ENCODE measurements at places on chromosomes 6 and 20.

- DNase-seq, result no peak
Measured at GRCh38 chr6:122050242-122050755, 349.2 kb upstream of the HSF2 start.

GRCh38 chr6:128574402-128574801 lies 54.0 kb upstream of the PTPRK start:
- no peak for DNase-seq

- DNase-seq, result no peak
Measured at GRCh38 chr6:24332317-24332716, 25.5 kb downstream of the DCDC2 start.

GRCh38 chr6:154923199-154923869 lies 71.8 kb upstream of the TIAM2 start:
- no peak for DNase-seq

DNA sequence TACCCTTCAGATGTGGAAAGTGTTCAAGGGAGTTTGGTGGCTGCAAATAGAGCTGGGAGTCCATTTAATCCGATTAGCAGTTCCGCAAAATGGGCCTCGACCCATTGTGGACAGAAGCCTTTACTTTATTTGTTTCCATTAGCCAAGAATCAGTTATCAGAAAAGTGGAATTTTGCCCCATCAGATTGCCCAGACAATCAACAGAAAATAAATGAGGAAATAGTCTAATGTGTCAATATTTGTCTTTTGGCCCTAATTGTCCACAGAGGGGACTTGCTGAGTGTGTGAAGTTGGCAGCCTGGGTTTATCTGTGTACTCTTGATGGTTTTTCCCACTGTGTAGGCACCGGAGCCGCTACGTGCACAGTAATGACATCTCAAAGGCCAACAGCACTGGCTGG lies 134.3 kb downstream of the LINC00237 start:
- DNase-seq, result no peak

DNA sequence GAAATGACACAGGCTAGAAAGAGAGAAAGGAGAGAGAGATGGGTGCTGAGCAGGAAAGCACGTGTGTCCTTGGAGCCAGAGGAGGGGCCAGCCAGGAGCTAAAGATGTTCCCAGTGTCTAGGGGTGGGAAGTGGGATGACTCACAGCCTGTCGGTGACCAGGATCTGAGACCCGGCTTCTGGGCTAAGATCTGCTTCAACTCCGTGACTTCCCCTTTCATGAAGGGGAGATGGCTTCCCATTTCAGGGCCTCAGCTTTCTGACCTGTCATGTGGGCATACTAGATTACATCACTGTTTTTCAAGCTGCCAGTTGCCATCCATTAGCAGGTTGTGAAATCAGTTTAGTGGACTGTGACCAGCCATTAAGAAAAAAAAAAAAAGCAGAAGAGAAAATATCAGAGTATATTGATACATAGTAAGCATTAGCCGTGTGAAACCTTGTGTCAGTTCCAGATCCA lies 5.4 kb downstream of the TGM3 start:
- no peak for DNase-seq

GRCh38 chr6:35044145-35044745 lies 96.9 kb downstream of the TCP11 start:
- DNase-seq, result no peak

DNA sequence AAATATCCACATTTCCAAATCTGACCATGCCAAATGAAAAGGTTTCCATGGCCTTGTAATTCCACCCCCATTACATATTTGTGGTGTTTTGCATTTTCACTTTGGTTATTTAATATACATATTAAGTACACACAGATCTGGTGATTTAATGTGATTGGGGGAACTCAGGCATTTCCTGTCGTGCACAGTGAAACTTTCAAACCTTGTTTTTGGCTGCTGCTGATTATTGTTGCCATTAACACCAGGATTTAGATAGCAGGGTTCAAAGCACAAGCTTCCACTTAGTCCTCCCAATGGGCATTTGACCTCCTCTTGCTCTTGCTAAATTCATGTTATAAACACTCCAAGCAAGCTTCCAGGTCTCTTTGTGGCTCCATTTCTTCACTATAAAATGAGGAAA lies 166.5 kb downstream of the SOBP start:
- no peak for DNase-seq

GRCh38 chr20:22496817-22497216 lies 87.6 kb downstream of the FOXA2 start:
- DNase-seq, result no peak

DNA sequence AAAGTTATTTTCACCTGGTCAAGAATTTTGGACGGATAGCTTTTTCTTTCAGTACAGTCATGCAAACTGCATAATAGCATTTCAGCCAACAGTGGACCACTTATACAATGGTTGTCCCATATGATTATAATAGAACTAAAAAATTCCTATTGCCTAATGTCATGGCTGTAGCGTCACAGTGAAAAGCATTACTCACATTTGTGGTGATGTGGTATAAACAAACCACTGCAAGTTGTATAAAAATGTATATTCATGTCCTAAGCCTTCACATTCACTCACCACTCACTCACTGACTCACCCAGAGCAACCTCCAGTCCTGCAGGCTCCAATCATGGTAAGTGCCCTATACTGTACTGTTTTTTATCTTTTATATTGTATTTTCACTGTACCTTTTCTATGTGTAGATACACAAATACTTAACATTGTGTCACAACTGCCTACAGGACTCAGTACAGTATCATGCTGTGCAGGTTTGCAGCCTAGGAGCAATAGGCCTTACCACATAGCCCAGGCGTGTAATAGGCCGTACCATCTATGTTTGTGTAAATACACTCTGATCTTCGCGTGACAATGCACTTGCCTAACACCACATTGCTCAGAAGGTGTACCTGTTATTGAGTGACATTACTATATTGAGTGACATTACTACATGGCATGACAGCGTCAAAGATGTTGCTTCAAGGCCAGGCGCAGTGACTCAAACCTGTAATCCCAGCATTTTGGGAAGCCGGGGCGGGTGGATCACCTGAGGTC lies 17.9 kb downstream of the ABHD12 start:
- peak; percentile 77 for DNase-seq

GRCh38 chr6:158819213-158819976 lies at the start of gene EZR:
TSS of gene EZR (minus strand) at chr6:158819368. CDS start at chr6:158818093, 1,275 bp downstream.
- DNase-seq, result no peak

- DNase-seq, result no peak
Measured at GRCh38 chr20:55086421-55086820, 611.0 kb downstream of the DOK5 start.

GRCh38 chr6:142885182-142885867 lies 59.7 kb downstream of the HIVEP2 start:
- peak; percentile 96 for DNase-seq

GRCh38 chr6:134309983-134310605 lies 7.8 kb downstream of the SGK1 start:
- no peak for DNase-seq

- DNase-seq, result no peak
Measured at GRCh38 chr6:3162565-3163247, 5.4 kb upstream of the TUBB2A start.

DNA sequence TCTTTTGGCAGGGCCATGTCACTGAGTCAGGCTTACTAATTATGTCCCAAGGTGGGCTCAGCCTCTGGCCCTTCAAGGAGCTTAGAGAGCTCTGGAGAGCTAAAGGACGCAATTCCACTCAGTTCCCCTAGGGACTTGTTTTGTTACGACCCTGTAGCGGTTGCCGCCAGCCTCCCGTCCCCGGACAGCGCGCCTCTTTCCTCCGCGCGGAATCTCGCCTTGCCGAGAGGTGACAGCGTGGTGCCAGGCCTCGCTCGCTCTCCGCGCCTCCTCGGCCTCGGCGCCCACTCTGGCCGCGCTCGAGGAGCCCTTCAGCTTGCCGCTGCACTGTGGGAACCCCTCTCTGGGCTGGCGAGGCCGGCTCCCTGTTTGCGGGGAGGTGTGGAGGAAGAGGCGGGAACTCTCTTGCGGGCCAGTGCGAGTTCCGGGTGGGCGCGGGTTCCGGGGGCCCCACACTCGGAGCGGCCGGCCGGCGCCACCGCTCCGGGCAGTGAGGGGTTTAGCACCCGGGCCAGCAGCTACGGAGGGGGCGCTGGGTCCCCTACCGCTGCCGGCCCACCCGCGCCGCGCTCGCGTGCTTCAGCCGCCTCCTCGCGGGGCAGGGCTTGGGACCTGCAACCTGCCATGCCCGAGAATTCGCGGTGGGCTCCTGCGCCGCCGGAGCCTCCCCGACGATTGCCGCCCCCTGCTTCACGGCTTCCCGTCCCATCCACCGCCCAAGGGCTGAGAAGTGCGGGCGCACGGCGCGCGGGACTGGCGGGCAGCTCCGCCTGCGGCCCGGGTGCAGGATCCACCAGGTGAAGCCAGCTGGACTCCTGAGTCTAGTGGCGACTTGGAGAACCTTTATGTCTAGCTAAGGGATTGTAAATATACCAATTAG lies 9.9 kb upstream of the ZNF311 start:
- DNase-seq, result no peak

DNA sequence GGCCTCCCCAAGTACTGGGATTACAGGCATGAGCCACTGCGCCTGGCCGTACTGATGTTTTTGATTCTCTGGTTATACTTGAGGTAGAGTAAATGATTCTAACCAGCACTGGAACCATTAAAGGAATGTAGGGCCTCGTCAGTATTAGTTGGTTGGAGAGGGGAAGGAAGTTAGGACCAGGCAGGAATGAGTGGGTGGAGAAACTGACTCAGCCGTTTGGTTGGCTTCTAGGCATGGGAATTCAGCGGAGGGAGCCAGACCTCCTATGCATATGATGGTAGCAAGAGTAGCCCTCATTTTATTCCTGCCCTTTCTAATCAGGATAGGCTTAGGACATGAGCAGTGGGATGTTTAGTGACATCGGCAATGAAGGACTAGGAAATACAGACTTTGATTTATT lies 19.0 kb upstream of the SERINC3 start:
- peak; percentile 32 for DNase-seq

- DNase-seq, result no peak
Measured at GRCh38 chr6:90062667-90063066, 168.4 kb downstream of the GJA10 start.

DNA sequence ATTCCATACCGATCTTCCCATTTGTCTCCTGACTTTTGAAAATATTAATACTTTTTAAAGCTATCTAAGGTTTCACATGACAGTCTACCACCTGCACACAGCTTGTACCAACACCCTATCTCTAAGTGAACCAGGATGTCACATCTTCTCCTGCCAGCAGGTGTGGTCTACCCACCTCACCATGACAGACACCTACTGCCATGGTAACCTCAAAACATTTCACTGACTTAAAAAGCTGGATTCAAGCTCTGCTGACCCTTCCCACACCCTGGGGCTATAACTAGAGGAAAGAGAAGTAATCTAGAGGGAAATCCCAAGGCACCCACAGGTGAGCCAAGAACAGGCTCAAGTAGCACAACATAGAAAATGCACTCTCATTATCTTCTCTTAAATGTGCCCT lies 1.2 kb downstream of the SLC17A3 start:
- DNase-seq, result no peak

DNA sequence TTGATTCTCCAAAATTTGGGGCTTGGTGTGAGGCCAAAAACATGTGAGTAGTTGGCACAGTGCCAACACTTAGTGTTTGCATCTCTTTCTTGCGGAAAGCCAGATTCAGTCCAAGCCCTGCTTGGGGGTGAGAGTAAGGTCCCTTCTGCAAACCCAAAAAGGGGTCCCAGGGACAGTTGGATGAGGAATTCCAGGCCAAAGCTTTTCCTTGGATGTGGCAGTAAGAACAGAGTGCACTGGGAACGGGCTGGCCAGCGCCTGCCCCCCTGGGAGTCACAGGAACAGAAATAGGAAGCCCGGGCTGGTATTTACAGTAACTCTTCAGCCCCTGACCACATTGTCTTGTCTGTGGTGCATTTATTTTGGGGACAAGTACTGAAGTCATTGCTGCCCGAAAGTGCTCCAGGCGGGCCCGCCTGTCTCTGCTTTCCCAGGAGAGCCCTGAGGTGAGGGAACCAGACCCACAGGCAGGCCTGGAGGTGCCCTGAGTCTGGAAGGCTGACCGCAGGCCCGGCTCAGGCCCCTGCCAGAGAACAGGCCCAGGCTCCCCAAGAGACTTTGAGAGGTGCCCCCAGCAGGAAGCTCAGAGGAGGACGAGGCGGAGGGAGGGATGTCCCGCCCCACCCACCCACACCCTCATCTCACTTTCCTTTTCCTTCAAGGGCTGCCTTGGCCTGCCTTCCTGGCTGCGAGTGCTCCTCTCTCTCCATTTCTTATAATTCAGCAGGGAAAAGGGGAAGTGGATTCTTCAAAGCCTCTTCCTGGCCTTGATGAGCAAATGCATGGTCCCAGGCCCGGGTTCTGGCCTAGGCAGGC lies 218.4 kb downstream of the MAFB start:
- DNase-seq, result no peak

GRCh38 chr6:12886961-12887775 lies 170.6 kb downstream of the PHACTR1 start:
- DNase-seq, result no peak

DNA sequence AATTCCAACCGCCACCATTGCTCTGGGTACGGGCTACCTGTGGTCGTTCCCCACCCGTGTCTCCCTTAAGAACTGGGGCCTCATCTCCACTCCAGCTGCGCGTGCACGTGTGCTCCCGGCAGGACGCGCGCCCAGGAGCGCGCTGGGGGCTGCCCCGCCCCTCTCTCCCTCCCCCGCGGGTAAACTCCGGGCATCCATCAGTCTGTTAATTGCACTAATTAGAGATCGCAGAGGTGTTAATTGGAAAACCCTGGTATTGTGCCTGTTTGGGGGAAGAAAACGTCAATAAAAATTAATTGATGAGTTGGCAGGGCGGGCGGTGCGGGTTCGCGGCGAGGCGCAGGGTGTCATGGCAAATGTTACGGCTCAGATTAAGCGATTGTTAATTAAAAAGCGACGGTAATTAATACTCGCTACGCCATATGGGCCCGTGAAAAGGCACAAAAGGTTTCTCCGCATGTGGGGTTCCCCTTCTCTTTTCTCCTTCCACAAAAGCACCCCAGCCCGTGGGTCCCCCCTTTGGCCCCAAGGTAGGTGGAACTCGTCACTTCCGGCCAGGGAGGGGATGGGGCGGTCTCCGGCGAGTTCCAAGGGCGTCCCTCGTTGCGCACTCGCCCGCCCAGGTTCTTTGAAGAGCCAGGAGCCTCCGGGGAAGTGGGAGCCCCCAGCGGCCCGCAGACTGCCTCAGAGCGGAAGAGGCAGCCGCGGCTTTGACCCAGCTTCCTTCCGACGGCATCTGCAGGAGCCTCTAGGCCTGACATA lies 14.4 kb downstream of the FOXP4 start:
- DNase-seq, result no peak

DNA sequence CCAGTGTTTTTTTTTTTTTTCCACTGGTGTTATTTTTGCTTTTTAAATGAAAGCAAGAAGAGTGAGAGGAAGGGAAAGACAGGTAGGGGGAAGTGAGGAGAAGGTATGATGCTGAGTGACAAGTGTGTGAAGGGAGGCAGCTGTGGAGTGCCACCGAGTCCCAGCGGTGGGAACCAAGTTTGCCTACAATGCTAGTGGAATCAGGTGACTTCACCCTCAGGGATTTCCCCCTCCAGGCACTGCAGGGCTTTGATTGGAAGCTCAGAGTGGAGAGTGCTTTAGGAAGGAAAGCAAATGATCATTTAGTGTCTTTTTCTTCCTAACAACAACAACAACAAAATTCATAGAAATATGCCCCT lies 120.5 kb upstream of the ENPP5 start:
- no peak for DNase-seq

Measured in skeletal muscle cell (primary cell).